ENCODE measurements at places on chromosomes 3 and 15.

- DNase-seq: no peak
Observed at GRCh38 chr3:100526613-100527346, 34.4 kb downstream of the TMEM45A start.

DNA sequence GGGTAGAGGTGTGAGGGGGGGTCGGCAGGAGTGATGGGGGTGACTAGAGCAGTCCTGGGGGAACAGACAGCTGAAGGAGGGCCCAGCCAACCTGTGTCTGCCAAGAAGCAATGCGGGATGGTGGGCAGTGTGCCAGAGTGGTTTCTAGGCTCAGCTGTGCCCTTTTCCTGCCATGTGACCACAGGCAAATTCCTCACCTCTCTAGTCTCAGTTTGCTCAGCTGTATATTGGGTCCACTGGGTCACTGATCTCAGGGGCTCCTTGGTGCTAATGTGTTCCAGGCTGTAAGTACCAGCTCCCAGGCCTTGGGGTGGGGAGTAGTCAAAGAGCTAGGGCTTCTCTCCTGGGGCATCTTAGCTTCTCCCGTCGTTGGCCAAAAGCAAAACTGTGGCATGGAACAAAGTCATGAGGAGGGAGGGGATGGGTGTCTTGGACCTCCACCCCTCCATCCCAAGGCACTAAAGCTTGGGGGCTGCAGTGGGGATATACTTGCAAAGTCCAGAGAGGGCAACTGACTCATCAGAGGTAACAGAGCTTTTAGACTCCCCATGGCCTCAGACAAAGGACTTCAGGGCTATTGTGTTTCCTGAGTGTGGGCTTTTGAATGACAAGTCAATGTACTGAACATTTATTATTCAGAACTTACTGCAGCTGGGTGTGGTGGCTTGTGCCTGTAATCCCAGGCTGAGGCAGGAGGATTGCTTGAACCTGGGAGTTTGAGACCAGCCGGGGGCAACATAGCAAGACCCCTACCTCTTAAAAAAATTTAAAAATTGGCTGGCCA lies 20.9 kb downstream of the SMAD6 start:
- peak; percentile 14 for DNase-seq

- no peak for DNase-seq
Observed at GRCh38 chr3:71441217-71441924, 142.2 kb downstream of the FOXP1 start.

DNA sequence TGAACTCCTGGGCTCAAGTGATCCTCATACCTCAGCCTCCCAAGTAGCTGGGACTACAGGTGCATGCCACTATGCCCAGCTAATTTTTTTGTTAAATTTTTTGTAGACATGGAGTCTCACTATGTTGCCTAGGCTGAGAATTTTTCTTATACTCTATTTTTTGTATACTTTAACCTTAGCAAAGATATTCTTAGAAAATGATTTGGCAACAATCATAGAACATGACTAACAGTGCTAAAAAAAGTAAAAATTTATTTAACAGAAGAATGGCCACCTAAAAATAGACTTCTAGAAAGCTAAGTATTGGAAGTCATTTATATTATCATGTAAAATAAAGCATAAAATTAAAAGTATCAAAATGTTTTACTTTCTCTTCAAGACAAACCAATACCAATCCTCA lies 322.3 kb downstream of the PLCL2 start:
- no peak for DNase-seq

- no peak for DNase-seq
Observed at GRCh38 chr15:38004218-38004861, 69.9 kb downstream of the TMCO5A start.

DNA sequence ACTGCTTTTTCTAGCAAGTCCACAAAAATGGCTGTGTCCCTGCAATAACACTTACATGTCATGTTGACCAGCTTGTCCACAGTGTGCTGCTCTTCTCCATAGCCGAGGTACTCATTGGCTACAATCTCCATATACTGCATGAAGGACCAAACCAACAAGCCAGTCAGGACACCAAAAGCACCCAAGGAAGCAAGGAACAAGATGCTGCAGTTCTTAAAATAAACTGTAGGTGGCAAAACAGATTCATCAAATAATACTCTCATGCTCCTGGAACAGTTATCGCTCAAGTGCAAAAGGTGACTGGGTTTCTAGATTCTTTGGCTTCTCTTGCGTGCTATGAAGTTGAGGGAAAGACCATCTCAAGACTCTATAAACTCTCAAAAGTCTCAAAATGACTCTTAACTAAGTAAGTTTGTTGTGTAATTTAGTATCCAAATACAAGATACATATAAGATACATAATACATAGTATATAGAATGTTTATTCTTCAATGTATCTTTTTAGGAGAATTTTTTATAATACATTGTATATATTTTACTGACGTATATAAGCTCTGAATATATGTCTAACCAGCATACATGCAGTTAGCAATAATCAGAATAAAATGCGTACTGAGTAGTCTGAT lies 57.0 kb downstream of the NEK10 start:
- peak; percentile 48 for DNase-seq

- no peak for DNase-seq
Observed at GRCh38 chr15:35736150-35736549, 190.2 kb upstream of the DPH6 start.

All from NCI-H2171 treated with DMSO at 0.1 percent for 48 hours (cell line).